NCI-H1092 treated with DMSO at 0.1 percent for 48 hours (cell line): ENCODE measurements at places on chromosomes 3 and 15.

- no peak for DNase-seq
Observed at GRCh38 chr3:30332196-30333021, 274.0 kb upstream of the TGFBR2 start.

DNA sequence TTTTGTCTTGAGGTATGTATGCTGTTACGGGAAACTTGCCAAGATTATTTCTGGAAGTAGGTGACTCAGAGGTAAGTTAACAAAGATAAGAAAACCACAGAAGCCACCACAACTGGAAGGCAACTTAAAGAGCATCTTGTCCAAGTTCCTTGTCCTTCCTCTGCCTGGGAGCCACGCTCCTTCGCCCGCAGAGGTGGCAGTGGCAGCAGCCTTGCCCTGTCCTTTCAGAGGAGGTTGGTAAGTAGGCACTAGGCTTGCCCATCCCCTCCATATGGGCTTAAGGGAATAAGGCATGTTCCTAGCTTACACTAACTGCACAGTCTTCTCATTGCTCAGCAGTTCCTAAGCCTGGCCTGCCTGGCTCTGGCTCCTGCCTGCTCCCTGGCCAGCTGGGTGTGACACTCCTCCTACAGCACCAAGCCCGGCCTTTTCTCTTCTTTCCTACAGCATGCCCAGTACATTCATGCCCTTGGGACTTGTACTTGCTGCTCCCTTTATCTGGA is 48.0 kb upstream of the RAB6B start:
- DNase-seq = no peak

DNA sequence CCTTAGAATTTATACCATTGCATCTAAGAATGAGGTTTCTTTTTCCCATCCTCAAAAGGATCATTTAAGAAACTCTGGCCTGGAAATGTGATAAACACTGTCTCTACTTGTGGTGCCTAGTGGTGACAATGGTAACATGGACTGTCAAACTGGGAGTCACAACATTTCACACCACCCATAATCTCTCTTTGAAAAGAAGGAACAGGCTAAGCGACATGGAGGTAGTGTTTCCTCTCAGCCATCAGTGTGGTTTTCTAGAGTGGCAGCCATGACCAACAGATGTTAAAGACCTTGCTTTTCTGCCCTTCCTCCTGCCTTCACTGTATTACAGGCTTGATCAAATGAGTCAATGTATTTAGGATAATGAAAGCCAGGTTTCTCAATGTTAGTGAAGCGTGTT is 283.1 kb upstream of the STAC start:
- no peak for DNase-seq

DNA sequence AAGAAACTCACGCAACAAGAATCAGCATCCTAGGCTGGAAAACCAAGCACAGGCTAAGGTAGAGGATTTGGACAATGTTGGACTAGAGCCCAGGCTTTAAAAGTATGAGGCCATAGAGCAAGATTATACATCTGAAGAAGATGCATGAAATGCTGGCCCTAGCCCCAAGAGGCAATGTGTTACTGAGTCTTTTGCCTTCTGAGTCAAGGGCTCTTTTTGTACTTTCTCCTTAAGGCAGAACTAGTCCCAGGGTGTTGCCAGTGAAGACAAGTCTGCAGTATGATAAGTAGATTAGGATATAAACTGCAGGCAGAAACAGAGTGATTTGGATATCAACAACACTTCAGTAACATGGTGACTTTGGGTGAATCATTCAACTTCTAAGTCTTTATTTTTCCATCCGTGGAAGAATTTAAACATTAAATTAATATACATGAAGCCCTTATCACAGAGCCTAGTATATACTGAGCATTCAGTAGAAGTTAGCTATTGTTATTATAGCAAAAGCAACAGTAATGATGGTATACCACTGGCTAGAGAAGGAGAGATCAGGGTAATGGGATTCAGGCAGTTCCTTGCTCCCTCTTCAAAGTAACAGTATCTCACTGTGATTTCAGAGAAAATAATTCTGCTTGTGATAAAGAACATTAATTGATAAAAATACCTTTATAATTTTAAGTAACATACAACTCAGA is 99.9 kb upstream of the MLF1 start:
- no peak for DNase-seq
